ENCODE measurements at places on chromosomes 2 and 18.

DNA sequence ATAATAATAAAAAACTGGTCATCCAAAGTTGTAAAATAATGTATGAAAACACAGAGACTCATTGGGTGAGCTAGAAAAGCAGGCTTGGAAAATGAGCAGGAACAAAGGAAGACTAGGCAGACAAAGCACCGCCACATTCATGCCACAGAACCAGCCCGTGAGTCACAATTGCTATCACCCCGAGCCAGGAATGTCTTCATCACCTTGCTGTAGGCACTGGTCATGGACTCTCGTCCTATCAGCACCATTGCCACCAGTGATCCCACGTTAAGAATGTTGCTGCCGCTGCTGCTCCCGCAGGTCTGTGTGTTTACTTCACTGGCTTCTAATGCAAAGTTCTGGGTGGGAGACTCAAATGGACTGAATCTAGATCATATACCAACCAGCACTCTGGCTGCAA, 417.9 kb downstream of the PID1 start:
- no peak for DNase-seq

DNA sequence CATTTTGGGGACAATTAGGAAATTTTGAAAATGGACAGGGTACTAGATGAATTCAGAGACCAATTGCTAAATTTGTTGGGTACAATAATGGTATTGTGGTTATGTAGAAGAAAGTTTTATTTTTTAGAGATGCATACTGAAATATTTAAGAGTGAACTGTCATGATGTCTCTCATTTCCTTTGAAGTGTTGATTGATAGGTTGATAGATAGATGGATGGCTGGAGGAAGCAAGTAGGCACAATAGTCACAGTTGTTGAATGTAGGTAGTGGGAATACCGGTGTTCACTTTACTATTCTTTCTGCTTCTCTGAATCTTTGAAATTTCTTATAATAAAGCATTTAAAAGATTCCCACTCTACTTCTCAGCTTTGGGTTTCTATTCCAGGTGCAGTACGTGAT, 151.7 kb upstream of the FOSL2 start:
- no peak for DNase-seq

DNA sequence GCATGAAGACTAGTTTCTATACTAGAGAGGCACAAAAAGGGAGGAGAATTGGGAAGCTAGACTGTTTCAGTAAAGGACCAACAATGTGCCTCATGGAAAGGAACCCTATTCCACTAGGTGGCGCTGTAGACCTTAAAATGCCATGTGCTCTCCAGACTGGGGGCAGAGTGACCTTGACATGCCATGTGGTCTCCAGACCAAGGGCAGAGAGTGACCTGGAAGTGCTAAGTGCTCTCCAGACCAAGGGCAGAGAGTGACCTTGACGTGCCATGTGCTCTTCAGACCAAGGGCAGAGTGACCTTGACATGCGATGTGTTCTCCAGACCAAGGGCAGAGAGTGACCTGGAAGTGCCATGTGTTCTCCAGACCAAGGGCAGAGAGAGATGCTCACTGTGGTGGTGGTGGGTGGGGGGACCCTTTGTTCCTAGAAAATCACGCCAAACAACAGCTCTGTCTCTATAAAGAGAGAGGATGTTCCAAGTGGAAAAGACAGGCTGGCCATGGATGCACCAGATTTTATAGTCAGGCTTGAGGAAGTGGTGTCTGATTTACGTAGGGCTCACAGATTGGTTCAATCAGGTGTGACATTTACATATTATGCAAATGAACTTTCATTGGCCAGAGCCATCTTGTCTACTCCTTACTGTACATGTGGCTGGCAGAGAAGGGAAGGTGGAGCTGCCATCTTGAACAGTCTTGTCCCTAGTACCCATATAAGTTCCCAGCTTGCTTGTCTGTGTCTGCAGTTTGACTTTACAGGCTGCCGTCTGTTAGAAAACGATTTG, 344.0 kb upstream of the DDX18 start:
- DNase-seq: no peak

DNA sequence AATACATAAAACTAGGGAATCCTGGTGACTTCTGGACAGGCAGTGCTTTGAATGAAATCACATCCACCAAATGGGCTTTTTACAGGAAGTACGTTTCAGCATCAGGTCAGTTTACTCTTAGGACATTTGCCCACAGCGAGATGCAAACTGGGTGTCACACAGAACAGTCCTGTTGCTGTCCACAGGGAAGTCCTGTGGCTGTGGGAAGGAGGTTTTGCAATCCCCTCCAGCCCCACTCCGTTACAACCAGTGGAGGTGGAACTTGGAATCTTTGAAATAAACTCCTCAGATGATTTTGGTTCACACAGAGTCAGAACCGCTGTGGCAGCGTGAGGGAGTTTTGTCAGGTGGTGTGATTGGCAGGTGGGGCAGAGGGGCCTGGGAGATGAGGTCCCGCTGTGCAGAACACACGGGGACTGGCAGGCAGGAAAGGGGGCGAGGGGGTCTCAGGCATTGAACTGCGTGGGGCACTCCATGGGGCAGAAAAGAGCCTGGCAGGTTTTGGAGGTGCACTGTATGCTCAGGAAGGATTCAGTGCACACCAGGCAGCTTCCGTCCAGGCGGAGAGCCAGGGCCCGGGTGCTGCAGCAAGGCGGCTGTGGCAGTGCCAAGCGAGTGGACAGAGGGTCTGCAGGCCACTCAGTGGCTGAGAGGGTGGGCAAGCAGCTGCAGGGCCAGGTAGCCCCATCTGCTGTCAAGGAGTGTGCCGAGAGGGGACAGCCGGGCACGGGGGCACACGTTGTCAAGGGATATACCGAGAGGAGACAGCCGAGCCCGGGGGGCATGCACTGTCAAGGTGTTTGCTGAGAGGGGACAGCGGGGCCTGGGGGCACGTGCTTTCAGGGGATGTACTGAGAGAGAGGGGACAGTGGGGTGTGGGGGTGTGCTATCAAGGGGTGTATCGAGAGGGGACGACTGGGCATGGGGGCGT, 148.7 kb downstream of the LDLRAD4 start:
- no peak for DNase-seq

DNA sequence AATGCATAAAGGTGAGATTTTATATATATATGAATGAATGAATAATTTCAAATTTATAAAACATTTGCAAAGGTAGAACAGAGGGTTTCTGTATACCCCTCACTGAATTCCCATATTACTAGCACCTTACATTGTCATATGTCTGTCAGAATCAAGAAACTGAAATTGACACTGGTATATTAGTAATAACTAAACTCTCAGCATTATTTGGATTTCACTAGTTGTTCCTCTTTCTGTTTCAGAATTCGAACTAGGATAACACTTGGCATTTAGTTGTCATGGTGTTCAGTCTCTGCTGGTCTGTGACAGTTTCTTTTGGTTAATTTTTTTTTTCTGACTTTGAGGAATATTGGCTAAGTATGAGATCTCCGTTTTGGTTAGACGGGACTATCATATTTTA, 275.9 kb downstream of the DCC start:
- no peak for DNase-seq
